Stimulated activated memory B cell treated with anti-CD40 and anti-IgM and Interleukin-4, amounts not matched to agents 10 μg/mL and 1 μg/mL and 100 μg/mL, for 72 hours (primary cell): ENCODE measurements at places on chromosomes 4 and X.

DNA sequence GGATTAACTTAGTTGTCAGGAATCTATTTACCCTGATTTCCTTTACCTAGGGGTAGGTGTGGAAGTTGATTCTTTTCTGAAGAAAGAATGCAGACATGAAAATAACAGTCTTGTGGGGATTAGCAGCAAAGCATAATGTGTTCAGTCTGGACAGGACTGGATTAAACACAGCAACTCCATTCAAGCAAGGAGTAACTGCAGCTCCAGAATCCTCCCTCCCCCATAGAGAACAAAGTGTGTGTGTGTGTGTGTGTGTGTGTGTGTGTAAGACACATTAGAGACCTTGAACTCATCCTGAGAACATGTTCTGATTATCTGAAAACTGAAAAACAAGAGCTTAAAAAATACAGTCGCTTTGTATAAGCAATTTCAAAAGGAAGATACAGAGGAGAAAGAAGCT lies 9.3 kb downstream of the C4orf54 start:
- no peak for ATAC-seq

DNA sequence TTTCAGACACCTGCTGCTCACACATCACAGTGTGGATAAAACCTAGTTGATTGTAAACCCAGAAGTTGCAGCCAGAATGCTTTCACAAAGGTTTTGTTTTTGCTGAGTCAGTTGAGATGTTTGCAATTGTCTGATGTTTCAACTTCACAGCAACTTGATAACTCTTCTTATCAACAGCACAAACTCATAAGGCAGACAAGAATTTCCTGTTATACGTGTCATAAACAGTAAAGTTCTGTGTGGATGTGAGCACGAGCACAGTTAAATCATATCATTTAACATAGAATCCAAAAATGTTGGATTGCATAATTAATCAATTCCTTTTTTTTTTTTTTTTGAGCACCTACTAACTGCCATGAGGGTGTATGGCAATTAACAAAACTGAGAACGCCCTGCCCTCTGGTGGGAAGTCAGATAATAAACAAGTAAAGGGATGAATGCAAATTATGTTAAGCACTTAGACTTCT lies 512.2 kb downstream of the PDHA2 start:
- no peak for ATAC-seq

GRCh38 chrX:4181782-4182407 lies 468.4 kb upstream of the PRKX start:
- no peak for ATAC-seq

DNA sequence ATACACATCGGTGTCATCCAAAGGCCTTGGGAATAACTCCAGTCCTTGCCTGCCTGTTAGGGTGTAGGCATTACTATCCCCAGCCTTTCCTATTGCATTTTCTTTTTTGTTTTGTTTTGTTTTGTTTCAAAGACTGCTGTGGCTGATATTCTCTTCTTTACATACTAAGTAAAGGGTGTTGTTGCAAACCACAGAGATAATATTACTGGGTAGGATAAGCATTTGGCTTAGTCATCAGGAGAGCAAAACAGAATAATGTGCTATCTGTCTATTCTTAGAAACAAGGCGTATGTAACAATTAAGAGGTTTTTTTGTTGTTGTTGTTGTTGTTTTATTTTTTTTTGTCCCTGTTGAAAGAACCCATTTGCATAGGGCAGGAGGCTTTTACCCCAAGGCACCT lies 41.8 kb downstream of the UGT2B28 start:
- ATAC-seq = no peak

GRCh38 chrX:9494771-9495170 lies 29.9 kb downstream of the TBL1X start:
- no peak for ATAC-seq

GRCh38 chr4:168884251-168885124 lies 125.6 kb downstream of the CBR4 start:
- no peak for ATAC-seq

DNA sequence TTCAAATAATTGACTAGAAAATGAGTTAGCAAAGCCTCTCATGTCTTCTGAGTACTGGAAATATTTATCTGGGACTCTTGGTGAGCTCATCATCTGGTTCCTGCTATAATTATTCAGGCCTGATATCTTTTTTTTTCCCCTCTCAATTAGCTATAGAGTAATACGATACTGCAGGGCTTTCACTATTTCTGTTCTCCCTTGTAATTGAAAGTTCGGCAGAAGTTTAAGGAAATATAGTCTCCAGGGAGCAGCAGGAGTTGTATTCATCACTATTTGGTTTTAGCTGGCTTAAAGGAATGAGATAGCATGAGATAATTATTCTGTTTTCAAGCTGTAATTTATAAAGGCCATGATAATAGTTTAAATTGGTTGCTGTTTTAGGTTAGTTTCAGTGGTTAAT lies 378.6 kb upstream of the EPHA5 start:
- no peak for ATAC-seq

GRCh38 chr4:18419780-18420179 lies 398.2 kb upstream of the LCORL start:
- no peak for ATAC-seq

- no peak for ATAC-seq
These were observed 34.6 kb downstream of the SEPTIN11 start for GRCh38 chr4:76984127-76984526.

DNA sequence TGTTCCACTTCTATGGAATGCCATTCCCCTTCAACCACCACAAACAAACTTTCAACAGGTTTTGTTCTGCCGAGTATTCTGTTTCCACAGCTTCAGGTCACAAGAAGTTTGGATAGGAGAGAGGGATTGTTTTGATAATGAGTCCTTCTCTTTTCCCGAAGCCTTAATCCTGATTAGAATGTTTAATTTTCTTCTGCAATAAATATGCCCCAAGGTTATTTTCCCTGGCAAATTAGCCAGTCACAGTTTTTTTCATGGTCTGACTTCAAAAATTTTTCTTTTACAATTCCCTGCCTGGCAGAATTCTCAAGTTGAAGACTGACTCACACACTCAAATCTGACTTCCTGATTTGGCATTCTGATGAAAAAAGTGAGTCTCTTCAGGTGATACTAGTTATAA lies 33.1 kb upstream of the EDNRA start:
- no peak for ATAC-seq

GRCh38 chr4:177632481-177632880 lies 190.2 kb upstream of the AGA start:
- ATAC-seq = no peak

DNA sequence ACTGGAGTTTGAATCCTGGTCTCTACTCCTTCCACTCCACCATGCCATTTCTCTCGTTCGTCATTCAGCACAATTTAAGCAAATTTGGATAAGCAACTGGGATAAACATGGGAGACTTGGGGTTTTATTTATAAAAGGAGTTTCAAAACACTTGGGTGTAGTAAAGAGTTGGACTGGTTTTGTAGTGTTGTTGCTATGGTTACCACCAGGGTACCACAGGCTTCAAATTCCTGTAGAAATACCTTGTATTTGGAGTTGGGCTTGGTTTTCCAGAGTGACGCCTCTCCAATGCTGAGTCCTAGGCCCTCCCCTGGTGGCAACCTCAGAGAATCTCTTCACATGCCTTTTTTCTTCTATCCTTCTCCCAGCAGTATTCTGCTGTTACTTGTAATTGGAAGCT lies 27.9 kb upstream of the PHOX2B start:
- ATAC-seq = no peak

DNA sequence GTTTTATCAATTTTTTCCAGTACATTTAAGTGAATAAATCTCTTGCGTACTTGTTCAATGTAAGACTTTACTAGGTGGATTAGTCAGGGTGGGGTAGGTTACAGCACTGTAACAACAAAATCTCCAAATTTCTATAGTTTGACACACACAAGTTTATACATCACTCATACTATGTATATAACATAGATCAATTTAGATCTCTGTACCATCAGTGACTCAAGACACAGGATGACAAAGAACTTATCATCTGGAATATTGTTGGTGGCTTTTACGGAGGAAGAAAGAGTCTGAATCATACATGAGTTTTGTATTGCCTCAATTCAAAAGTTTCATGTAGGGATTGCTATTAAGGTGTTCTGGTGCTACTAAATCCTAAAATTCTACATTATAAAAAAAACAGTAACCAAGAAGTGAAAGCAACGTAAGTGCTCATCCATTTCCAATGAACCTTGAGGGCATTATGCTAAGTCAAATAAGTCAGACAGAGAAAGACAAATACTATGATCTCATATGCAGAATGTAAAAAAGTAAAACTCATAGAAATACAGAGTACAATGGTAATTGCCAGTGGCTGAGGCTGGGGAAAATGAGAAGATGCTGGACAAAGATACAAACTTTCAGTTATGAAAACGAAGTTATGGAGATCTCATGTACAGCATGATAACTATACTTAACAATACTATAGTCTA lies 98.0 kb upstream of the DKK2 start:
- no peak for ATAC-seq
